Right lobe of liver (tissue), 6 donors: ENCODE measurements at places on chromosomes 1 and 21. TPM values are rescaled to one million over a fixed set of nuclear protein-coding genes. Genes with fewer than 3 reads are reported as not detected.
A peak's percentile ranks its signal among the peaks of the same experiment; 100 is the strongest.

DNA sequence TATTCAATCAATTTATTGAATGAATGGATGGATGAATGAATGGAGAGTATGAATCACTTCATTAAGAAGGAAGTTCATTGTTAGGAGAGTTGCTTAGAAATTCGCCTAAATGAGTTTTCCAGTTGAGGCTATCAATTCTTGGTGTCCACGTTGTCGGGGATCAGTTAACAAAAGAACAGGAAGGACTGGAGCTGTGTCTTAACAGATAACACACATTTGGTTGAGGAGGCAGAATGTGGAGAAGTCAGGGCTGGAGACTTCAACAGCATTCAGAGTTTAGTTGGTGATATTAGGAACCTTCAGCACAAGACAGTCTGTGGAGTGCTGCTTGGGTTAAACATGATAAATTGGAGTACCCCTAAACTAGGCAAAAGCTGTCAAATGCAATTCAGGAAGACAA lies 33.7 kb downstream of the ZBTB18 start:
- no peak for DNase-seq

DNA sequence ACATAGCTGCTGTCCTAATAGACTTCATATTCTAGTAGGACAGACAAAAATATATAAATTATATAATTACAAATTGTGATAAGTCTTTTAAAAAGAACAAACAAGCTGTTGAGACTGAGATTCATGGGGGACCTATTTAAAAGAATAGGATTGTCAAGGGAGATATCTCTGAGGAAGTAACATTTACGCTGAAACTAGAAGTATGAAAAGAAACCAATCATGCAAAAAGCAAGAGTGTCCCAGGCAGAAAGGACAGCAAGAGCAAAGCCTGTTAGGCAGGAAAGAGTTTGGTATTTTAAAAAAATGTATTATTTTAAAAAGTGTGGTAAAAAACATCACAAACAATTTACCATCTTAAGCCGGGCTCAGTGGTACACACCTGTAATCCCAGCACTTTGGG lies 9.1 kb upstream of the METTL13 start:
- DNase-seq, result no peak

DNA sequence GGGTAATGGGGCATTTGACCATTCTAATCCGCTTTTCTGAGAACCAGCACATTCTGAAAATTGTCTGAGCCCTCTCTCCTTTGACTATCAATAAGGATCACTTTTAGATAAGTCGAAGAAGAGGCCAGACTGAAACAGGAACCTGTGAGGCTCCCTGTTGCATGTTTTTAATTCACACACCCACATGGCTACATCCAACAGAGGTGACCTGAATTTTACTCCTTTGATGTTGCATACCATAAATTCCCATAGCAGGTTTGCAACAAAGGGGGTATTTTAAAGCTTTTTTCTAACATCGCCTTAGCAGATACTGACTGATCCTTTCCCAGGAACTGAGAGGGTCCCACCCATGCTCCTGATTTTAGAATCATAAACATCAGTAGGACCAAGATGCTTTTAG lies 450.8 kb downstream of the USP25 start:
- no peak for DNase-seq

GRCh38 chr1:119673171-119673940 lies 25.3 kb upstream of the ZNF697 start:
- no peak for DNase-seq

DNA sequence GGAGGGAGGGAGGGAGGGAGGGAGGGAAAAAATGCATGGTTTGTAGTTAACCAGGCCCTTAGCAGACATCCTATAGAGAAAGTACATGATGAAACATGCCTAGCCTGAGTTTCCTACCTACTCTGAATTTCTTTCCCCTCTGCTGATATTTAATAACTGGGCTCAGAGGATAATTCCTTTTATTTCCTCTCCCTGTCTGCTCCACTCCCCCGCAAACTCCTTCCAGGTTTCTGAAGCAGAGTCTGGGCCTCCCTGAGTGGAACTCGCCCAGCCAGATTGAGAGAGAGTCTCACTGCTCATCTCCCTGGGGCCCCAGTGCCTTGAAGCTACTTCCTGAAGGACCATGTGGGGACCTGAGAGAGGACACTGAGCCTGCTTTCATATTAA lies 111.9 kb upstream of the SLC44A3 start:
- no peak for DNase-seq

- DNase-seq, result no peak
These were observed 64.0 kb downstream of the ITPKB start for GRCh38 chr1:226674892-226675714.

GRCh38 chr21:27250366-27250765 lies 283.5 kb upstream of the ADAMTS5 start:
- no peak for DNase-seq

- DNase-seq, result no peak
These were observed 894 bp upstream of the TSEN15 start for GRCh38 chr1:184050636-184051035.

- no peak for DNase-seq
These were observed 185.0 kb downstream of the KCNK2 start for GRCh38 chr1:215267495-215267894.

GRCh38 chr1:6967431-6968111 lies 182.3 kb downstream of the CAMTA1 start:
- DNase-seq, result no peak

GRCh38 chr1:52240592-52241210 lies 98.8 kb downstream of the ZFYVE9 start:
- DNase-seq, result no peak

DNA sequence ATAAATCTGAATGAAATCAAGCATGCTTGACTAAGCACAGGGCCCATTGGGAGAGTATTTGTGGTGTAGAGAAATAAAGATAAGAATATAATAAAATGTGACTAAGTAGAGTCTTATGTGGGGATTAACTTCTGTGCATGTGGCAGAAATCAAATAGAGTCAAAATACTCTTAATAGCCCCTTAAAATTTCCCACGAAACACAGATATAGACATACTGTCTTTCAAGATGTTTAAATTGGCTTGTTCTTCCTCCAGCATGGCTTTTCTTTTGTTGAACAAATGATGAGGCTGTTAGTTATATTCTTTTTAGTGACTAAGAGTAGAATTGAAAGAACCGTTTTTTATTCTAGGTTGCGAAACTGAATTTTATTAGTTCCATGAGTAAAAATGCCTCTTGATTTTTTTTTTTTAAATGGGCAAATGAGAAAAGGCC lies 112.3 kb downstream of the RPS6KC1 start:
- no peak for DNase-seq

GRCh38 chr21:27674041-27674615 lies 707.2 kb upstream of the ADAMTS5 start:
- DNase-seq, result no peak

DNA sequence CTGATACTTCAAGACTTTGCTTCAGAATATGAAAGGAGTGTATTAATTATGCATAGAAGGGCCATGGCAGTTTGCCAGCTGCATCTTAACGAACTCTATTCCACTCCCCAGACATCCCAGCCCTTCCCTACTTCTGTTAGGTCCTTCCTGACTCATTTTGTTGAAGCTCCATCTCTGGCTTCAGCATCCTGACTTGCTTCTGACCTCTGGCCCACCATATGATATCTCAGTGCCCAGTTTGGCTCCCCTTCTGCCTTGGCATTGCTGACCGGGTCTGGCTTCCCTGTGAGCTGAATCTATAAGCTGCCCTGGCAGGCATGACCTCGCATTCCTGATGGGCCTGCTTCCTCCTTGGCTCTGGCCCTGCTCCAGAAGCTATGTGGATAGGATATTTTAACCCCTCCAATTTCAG lies 27.6 kb upstream of the ARHGAP29 start:
- DNase-seq, result no peak

GRCh38 chr1:203295796-203296195 lies 9.5 kb upstream of the BTG2 start:
- no peak for DNase-seq

- no peak for DNase-seq
These were observed 106.7 kb upstream of the C21orf91 start for GRCh38 chr21:17925899-17926298.

DNA sequence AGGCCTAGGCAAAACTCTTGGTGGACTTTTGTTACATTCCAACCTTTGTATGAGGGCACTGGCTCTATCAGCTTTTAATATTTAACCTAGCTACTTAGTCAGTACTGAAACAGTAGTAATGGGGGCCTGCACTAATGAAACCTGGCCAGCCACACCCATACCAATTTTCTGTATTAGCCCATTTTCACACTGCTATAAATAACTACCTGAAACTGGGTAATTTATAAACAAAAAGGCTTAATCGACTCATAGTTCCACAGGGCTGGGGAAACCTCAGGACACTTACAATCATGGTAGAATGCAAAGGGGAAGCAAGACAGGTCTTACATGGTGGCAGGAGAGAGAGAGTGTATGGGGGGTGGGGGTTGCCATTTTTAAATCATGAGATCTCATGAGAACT lies 245.7 kb upstream of the RGS18 start:
- no peak for DNase-seq

GRCh38 chr21:38768471-38769063 lies 37.2 kb upstream of the ETS2 start:
- DNase-seq, result no peak

DNA sequence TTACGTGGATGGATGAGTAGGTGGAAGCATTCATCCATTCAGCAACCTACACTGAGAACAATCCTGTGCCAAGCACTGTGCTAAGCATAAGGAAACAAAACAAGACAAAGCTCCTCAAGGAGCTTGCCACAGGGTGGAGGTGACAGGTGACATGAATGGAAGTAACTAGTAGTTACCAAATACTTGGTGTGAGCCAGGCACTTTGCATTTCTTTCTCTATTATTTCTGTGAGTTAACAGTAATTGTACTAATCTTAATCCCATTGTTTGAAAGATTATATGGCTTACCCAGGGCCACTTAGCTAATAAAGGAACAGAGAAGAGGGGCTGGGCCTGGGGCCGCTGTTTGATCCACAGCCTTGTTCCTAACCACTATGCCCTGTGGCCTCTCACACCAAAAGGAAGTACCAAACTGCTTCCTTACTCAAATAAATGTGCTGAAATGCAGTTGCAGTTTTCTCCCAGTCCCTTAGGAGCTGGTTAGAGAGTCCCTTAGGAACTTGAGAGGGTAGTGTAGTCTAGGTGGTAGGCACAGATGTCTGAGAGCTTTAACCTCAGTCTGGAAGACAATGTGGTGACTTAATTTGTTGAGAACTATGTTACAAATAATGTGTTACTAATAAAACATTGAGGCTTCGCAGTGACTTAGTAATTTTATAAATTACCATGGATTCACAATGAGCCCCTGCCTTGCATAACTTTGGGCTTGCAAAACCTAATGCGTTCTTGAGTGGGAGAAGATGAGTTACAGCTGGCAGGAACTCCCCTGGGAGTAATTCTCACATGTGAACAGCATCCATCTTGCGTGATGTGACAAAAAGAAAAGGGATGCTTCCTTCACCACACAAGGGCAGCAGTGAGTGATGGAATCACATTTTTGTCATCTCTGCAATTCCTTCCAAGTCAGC lies 69.8 kb downstream of the MPZL1 start:
- DNase-seq, result no peak

GRCh38 chr1:59061876-59062275 lies 235.0 kb upstream of the FGGY start:
- DNase-seq, result no peak

DNA sequence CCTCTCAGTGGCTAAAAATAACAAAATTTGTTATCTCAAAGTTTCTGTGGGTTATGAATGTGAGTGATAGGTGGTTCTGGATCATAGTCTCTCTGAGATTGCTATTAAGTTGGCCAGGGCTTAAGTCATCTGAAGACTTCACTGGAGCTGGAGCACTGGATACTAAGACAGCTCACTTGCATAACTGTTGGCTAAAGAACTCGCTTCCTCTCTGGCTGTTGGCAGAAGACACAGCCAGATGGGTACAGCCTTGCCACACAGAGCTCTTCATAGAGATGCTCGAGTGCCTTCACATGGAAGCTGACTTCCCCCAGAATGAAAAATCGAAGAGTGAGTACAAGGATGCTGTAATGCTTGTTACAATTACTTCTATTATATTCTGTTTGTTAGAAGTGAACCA lies 333.8 kb downstream of the ZP4 start:
- no peak for DNase-seq

DNA sequence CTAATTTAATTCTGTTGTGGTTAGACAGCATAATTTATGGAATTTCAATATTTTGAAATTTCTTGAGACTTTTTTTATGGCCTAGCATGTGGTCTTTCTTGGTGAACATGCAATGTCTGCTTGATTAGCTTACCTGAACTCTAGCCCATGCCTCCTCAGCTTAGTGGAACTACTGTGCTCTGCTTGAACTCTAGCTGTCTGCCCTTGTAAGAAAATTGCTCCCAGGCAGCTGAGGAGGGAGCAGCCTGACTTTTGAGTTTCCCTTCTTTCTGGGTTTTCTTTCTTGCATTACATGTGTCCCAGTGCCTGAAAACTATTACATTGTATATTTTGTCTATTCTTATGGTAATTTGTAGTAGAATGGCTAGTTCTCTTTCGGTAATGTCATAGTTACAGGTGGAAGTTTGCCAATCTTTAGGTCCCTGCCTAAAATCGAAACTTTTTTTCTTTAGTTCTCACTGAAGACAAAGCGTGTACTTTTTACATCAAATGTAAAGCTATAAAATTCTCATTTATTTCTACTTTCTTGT lies 105.3 kb downstream of the MAST2 start:
- DNase-seq, result no peak

DNA sequence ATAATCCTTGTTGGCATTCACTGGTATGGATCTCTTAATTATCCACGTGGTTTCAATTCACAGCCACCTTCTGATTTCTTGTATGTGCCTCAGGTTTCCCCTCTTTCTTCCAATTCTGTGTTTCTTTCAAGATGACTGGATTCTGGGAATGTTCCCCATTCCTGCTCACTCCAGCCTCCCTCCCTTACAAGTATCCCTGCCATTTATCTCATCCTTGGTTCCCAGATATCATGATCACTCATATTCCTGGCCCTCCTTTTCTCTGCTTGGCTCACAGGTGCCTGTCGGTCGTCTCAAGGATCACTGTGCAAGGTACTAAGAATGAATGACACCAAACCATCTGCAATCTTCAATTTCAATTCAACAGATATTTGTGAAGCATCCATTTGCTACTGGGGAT lies 279.2 kb downstream of the ASTN1 start:
- DNase-seq, result no peak

GRCh38 chr1:99645203-99645602 lies 710 bp upstream of the PALMD start:
- peak; percentile 63 for DNase-seq

GRCh38 chr1:171590022-171590421 lies 32.0 kb upstream of the MYOCOS start:
- no peak for DNase-seq

The KRTAP19-1 gene
- not detected for total RNA-seq

The STIL gene
- 1.0 TPM for total RNA-seq

The LIPI gene
- not detected for total RNA-seq

The SMCP gene
- not detected for total RNA-seq

The RAP1GAP gene
- 10.5 TPM for total RNA-seq

The CLCA4 gene
- total RNA-seq, result 0.07 TPM

The CA6 gene
- not detected for total RNA-seq

The TPTE gene
- not detected for total RNA-seq

The FCAMR gene
- total RNA-seq, result 5.6 TPM

The TTC22 gene
- 6.1 TPM for total RNA-seq

The SPRR1B gene
- total RNA-seq, result not detected

The FOXO6 gene
- not detected for total RNA-seq

The C1orf116 gene
- total RNA-seq, result 0.31 TPM

The CR2 gene
- not detected for total RNA-seq

The LCE1A gene
- not detected for total RNA-seq

The MEX3A gene
- total RNA-seq, result 0.35 TPM
